ENCODE measurements at places on chromosomes 12 and 14.

- DNase-seq: no peak
Measured at GRCh38 chr12:90839346-90839745, 115.6 kb downstream of the CCER1 start.

- DNase-seq: no peak
Measured at GRCh38 chr12:64092507-64093196, 129.4 kb downstream of the KICS2 start.

DNA sequence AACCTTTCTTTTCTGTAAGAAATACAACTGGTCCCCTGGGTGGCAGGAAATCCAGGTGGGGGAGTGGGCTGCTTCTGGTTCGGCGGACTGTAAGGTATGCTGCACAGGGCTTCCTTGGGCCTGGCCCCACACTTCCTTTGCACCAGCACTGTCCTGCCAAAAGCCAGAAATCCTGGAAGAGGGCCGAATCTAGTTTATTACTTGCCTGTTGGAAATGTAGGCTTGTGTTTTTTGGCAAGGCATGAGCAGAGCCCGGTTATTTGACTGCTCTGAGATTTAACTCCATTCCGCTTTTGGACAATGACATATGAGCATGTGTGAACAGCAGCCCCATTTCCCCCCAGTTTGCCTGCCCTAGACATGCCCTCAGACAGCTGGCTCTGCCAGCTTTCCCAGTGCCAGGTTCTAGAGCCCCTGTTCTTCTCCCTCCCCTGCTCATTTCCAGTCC is 86.6 kb downstream of the BORCS5 start:
- DNase-seq: no peak

GRCh38 chr12:47112679-47113078 is 32.9 kb upstream of the AMIGO2 start:
- no peak for DNase-seq

- DNase-seq: no peak
Measured at GRCh38 chr12:122820838-122821271, 14.4 kb upstream of the HIP1R start.

DNA sequence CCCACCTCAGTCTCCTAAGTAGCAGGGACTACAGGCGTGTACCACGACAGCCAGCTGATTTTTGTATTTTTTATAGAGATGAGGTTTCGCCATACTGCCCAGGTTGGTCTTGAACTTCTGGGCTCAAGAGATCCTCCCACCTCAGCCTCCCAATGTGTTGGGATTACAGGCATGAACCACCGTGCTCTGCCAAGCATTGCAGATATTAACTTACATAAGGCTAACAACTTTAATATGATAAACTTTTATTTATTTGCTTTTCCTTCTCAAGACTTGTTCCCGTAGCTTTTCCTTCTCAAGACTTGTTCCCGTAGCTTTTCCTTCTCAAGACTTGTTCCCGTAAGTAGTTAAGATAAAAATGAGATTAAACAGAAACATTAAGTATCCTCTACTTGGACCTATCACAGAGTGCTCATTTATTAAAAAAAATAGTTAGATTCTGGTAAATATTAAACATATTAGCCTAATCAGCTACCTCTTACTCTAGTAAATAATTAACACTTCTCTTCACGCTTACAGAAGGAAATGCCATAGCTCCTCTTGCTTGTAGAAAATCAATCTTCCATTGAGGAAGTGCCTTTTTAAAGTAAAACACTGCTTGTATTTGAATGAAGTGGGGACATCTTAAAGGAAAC is 157.7 kb upstream of the KITLG start:
- DNase-seq: no peak

DNA sequence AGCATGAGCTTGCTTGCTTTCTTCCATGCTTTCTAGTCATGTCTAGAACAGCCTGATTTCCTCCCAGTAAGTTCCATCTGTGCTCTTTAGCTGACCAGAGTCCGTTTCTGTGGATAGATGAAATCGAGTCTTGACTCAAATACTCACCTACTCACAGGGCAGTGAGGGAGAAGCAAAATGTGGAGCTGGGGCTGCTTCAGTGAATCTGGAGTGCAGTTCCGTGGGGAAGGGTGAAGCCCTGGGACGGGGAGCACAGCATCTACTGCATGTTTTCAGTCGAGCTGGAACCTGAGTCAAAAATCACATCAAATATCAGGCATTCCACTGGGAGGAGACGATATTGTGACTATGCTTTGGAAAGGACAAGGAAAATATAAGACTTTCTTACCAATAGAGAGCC is 70.3 kb upstream of the PRMT8 start:
- no peak for DNase-seq

GRCh38 chr12:4580281-4580688 is 18.3 kb downstream of the DYRK4 start:
- no peak for DNase-seq

- no peak for DNase-seq
Measured at GRCh38 chr14:35341454-35341750, 49.2 kb downstream of the PSMA6 start.

DNA sequence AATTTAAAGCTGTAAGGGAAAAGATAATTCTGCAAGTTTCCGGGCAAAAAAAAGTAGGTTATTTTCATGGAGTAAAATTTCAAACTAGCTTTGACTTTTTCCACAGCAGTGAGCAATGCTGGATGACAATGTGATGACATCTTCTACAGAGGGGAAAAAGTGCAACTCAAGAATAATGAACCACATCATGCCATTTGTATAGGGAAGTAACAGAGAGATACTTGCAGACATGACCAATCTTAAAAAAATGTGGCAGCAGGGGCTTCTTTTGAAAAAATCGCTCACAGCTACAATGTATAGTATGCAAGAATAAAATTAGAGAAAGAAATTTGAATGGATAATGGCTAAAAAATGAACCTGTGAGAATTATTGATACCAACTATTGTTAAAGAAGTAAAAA is 115.5 kb downstream of the DHRS2 start:
- DNase-seq: no peak

DNA sequence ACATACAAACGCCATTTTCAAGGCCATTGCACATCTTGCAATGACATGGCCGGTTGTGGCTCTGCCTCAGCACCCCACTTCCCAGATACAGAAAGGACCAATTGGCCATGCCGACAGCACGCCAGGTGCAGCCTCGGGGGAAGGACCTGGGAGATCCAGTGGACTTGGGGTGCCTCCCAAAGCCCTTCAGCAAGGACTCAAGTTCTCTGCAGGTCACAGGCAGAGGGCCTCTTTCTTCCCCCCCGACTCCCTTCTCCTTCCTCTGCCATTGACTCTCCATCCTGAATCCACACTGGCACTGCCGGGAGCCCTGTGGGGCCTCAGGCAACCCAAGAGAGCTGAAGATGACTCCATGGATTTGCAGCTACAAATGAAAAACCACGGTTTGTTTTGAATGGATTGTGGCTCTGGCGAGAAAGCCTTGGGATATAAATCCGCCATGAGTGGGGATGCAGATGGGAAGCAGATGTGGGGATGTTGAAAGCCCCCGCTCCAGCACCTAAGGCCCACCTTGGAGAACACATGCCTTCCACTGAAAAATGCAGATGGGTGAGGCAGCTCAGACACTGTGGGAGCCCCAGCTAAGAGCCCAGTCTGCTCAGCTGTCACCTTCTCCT is 35.1 kb upstream of the LTBP2 start:
- DNase-seq: no peak

GRCh38 chr12:48044396-48044795 is 40.1 kb upstream of the COL2A1 start:
- no peak for DNase-seq

DNA sequence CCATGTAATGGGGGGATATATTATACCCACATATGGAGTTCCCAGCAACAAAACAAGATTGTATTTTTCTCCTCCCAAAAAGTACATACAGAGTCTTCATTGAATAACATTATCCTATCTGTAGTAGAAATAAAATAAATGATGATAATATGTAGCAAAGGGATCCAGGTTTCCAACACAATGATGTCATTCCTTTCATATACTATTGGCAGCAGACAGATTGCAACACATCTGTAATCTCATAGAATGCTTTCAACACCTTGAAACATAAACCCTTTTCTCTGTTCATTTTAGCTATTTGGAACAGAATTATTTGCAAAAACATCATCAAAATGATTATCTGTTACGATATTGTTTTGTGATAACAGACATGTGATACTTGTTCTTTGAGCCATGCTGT is 317.6 kb downstream of the DPF3 start:
- DNase-seq: no peak

GRCh38 chr12:25584596-25584995 is 31.5 kb upstream of the LMNTD1 start:
- no peak for DNase-seq

- no peak for DNase-seq
Measured at GRCh38 chr12:128543460-128543859, 276.5 kb downstream of the TMEM132C start.

- no peak for DNase-seq
Measured at GRCh38 chr12:13146336-13146938, 43.0 kb upstream of the GSG1 start.

DNA sequence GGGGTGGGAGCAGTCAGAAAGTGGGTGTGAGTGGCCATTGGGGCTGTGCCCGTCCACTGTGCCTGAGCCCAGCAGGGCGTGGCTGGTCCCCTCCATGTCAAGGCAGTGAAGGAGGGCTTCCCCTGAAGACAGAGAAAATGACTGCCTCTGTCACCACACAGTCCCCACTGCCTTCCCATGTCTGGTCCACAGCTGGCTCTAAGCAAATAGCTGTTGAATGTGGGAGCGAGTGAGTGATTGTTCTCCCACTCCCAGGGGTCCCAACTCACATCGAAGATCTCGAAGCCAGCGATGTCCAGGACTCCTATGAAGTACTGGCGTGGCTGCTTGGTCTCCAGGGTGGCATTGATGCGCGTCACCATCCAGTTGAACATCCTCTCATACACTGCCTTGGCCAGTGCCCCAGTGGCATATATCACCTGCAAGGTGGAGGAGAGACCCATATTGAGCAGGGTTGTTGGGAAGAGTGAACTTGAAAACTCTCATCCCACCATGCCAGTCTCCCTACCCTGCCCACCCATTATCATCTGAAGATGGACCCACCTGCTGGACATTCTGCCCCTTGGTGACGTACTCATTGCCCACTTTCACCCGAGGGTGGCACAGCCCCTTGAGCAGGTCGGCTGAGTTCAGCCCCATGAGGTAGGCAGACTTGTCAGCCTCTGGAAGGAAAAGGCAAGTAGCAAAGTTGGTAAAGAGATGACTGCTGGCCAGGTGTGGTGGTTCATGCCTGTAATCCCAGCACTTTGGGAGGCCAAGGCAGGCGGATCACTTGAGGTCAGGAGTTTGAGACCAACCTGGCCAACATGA is 6.6 kb downstream of the MYH7 start:
- no peak for DNase-seq

DNA sequence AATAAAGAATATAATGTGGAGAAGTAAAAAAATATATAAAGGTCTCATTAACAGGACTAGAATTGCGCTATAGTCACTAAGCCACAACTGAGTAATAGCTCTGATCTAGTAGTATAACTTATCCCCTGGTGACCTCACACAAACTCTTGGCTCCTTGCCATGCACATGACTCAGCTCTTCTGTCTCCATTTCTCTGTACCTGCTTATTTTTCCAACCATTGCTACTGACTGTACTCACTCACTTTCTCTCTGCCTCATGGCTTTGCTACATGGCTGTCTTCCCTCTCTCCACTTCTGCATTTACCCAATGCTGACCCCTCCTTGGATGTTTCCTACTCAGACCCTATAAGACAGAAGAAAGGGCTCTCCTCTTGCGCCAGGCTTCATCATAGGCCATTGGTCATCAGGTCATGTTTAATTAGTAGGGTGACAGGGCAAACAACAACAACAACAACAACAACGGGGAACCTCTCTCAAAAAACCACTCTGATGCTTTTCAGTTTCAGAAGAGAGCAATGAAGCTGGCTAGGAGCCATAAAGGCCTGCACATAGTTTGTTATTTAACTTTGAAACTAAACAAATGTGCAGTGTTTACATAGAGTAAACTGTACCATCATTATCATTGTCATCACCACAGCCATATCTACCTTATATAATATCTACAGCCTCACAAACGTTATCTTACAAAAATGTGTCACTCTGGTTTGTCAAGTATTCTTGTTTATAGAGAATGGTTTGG is 25.6 kb upstream of the KRAS start:
- peak; percentile 67 for DNase-seq

DNA sequence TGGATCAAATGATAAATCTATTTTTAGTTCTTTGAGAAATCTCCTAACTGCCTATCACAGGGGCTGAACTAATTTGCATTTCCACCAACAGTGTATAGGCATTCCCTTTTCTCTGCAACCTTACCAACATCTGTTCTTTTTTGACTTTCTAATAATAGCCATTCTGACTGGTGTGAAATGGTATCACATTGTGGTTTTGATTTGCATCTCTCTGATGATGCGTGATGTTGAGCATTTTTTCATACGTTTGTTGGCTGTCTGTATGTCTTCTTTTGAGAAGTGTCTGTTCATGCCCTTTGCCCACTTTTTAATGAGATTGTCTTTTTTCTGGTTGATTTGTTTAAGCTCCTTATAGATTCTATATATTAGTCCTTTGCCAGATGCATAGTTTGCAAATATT is 67.1 kb downstream of the IFNG-AS1 start:
- no peak for DNase-seq

GRCh38 chr12:123233505-123234308 is 471 bp downstream of the MTRFR start:
- no peak for DNase-seq

GRCh38 chr12:130087222-130087621 is 75.0 kb upstream of the FZD10 start:
- DNase-seq: no peak

DNA sequence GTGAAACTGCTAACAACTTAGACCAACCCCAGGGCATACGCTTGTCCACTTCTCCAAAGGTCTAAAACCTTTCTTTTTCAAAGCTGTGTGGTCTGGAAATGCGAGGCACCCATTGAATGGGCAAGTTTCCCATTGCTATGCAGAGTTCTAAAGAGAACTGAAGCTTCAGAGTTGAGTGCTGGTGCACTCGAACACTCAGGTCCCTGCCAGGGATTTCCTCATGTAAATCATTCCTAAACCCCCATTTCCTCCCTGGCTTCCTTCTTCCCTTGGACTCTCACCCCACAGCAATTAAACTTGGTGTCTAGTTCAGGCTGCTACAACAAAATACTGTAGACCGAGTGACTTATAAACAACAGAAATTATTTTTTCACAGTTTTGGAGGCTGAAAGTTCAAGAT is 2.2 kb upstream of the PXN start:
- DNase-seq: no peak

- no peak for DNase-seq
Measured at GRCh38 chr12:15544589-15544988, 222.3 kb downstream of the PTPRO start.

DNA sequence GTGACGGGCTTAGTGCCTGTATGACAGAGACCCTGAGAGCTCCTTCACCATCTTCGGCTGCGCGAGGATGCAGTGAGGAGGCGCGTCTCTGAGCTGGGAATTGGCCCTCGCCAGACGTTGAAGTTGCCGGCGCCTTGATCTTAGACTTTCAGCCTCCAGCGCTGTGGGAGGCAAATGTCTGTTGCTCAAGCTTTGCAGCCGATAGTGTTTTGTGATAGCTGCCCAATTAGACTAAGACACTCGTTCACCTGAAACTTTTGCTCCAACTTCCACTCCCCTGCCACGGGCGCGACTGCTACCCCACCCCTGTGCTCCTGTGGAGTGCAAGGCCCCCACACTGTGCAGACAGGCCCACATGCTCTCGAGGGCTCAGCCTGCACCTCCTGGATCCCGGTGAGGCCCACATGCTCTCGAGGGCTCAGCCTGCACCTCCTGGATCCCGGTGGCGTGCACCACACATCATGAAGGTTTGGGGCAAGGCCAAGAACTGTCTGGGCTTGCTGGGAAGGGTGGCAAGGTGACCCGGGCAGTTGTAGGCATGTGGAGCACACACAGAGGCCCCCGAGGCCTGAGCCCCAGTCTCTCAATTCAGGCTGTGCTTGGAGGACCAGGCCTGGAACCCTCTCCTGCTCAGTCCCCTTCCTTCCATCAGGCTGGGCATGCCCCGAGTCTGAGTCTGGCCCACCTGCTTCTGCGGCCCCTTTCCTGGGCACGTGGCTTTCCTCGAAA is 324.6 kb downstream of the TMEM121 start:
- DNase-seq: no peak

Measured in stimulated activated CD4-positive, alpha-beta T cell treated with anti-CD3 and anti-CD28 coated beads, Interleukin-4, amount 100 ng/mL, for 48 hours (primary cell).